Esophagus muscularis mucosa (tissue), 4 donors: ENCODE measurements at places on chromosomes 2 and 18. TPM values are rescaled to one million over a fixed set of nuclear protein-coding genes. Genes with fewer than 3 reads are reported as not detected.

SERPINB12 gene
- not detected for total RNA-seq

SMYD5 gene
- 12.1 TPM for total RNA-seq

LYPD6B gene
- total RNA-seq, result not detected

SERPINB13 gene
- total RNA-seq, result not detected

COL4A3 gene
- total RNA-seq, result 5.1 TPM

NOL4 gene
- not detected for total RNA-seq

GPD2 gene
- total RNA-seq, result 26.0 TPM

RBM44 gene
- total RNA-seq, result 0.63 TPM

SOWAHC gene
- 24.1 TPM for total RNA-seq

CD207 gene
- total RNA-seq, result 0.26 TPM

CXCR1 gene
- total RNA-seq, result not detected

CAD gene
- 17.0 TPM for total RNA-seq

LRP2 gene
- total RNA-seq, result not detected

PARD6G gene
- total RNA-seq, result 10.9 TPM

TUBA3E gene
- total RNA-seq, result not detected

ASB18 gene
- not detected for total RNA-seq

KYNU gene
- 9.4 TPM for total RNA-seq

ZNF513 gene
- 8.3 TPM for total RNA-seq

RALB gene
- total RNA-seq, result 50.9 TPM

CFAP53 gene
- total RNA-seq, result not detected

OSBPL1A gene
- total RNA-seq, result 97.9 TPM

B4GALT6 gene
- 10.6 TPM for total RNA-seq

CLIP4 gene
- 58.5 TPM for total RNA-seq

UGT1A5 gene
- total RNA-seq, result not detected

IRS1 gene
- total RNA-seq, result 27.8 TPM

SERPINB3 gene
- not detected for total RNA-seq

TMEM163 gene
- 0.42 TPM for total RNA-seq

RNF152 gene
- 5.3 TPM for total RNA-seq

ARHGEF33 gene
- total RNA-seq, result 2.1 TPM

SERPINB10 gene
- total RNA-seq, result not detected

ITGB6 gene
- total RNA-seq, result not detected

EGR4 gene
- not detected for total RNA-seq

RAB6C gene
- 0.57 TPM for total RNA-seq

KLF7 gene
- total RNA-seq, result 33.6 TPM

SOX11 gene
- 0.97 TPM for total RNA-seq

SH3BP4 gene
- 63.1 TPM for total RNA-seq

CRYGD gene
- total RNA-seq, result not detected

TMEM169 gene
- total RNA-seq, result 0.75 TPM

IL1RN gene
- total RNA-seq, result 0.83 TPM

DLX1 gene
- not detected for total RNA-seq

SIGLEC15 gene
- not detected for total RNA-seq

NEURL3 gene
- total RNA-seq, result not detected

STPG4 gene
- not detected for total RNA-seq

ITSN2 gene
- total RNA-seq, result 47.0 TPM

POTEJ gene
- not detected for total RNA-seq

UGT1A7 gene
- total RNA-seq, result not detected

C2orf78 gene
- not detected for total RNA-seq

ADRA2B gene
- 2.8 TPM for total RNA-seq

L3MBTL4 gene
- 2.9 TPM for total RNA-seq

TNFAIP6 gene
- 13.3 TPM for total RNA-seq

ALLC gene
- total RNA-seq, result not detected

GCG gene
- not detected for total RNA-seq

SEPTIN10 gene
- total RNA-seq, result 203 TPM

SLC4A5 gene
- total RNA-seq, result 1.8 TPM

CNNM4 gene
- 7.5 TPM for total RNA-seq

TMEM247 gene
- total RNA-seq, result not detected

ATF2 gene
- 45.2 TPM for total RNA-seq

SLC39A10 gene
- total RNA-seq, result 7.1 TPM

FOXD4L1 gene
- not detected for total RNA-seq

ABCA12 gene
- total RNA-seq, result not detected
